ENCODE measurements at places on chromosomes 13 and 19.

DNA sequence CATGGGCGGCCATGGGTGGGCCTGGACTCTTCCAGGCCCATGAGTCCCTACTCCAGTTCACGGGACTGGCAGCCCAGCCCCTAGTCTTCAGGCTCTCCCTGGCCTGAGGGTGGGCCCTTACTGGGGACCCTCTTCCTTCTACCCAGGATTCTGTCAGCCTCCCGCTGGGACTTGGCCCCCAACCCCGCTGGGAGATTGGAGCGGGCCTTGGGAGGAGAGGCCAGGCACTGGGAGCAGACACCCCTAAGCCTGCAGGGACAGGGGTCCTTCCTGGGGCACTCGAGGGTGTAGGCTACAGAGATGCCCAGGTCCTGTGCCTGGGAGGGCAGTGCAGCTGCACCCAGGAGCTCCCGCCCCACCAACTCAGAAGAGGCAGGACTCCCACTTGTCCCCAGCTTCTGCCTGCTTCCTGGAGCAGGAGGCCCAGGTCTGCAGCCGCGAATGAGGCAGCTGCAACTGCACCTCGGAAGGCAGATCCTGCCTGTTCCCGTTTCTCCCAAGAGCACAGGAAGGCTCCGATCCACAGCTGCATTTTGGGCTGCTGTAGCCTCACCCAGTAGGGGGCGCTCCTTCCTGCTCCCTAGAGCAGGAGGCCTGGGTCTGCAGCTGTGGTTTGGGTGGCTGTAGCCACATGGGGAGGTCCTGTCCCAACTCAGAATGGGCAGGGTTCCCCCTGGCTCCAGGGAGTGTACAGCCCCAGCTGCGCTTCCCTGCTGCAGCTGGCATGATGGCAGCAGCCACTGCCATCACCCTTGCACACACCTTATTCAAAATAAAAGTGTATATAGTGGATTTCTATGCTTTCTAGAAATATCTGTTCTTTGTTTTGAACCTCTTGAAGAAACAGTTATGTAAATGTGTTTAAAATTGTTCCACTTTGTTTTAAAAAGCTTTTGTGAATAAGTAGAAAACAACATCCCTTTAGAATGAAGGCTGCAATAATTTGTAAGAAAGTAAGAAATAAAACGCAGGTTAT, 46.8 kb downstream of the TEX26 start:
- peak; percentile 74 for DNase-seq

DNA sequence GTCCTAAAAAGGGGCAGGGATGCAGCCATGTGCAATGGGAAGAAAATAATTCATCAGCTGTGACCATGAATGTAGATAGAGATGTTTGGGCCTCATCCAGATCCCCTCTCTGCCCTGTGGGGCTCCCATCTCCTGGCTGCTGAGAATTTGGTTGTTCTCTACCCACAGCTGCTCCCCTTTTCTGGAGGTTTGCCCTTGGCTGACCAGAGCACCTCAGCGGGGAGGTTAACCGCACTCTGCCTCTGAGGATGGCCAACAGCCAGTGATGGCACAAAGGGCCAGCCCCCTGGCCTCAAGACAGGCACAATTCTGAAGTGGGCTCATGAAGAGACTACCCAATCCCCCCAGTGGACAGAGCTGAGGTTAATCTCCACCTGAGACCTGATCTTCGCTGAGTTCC, 61.5 kb upstream of the SERP2 start:
- no peak for DNase-seq

GRCh38 chr19:49393881-49394280, 5.8 kb downstream of the KASH5 start:
- no peak for DNase-seq

GRCh38 chr13:39148513-39148961, 110.3 kb downstream of the NHLRC3 start:
- no peak for DNase-seq

GRCh38 chr13:47121092-47121763, 224.4 kb upstream of the HTR2A start:
- no peak for DNase-seq

DNA sequence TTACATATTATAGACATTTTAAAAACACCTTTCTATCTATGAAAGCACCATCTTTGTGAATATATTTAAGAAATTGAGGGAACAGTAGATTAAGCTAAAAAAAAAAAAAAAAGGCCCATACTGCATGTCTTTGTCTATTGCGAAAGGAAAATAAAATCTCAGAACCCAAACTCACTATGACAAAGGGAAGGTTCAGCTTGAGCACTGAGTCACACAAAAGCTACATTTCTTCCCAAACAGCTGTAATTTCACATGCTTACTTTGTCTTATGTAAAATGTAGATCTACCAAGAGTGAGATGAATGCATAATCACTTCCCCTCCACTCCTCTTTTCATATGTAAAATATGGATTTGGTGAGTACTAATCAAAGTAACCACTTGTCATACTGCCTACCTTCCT, 640.1 kb upstream of the KLF12 start:
- DNase-seq: no peak

DNA sequence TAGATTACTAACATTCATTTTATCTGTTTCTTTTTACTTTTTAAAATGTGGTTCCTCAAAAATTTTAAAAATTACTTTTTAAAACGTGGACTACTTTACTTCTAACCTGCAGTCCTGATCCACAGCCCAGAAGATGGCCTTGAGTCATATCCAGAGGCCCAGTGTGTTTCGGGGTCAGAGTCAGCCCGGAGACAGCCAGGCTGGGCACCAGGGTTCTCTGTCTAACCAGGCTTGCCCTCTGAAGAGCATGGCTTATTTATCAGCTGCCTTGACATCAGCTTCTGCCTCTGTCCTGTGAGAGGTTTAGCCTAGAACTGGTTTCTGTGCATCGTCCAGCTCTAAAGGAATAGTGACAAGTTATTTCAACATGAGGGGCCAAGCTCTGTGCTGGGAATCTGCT, 332.0 kb downstream of the FGF9 start:
- DNase-seq: no peak

- DNase-seq: peak; percentile 89
Measured at GRCh38 chr13:35888457-35888883, 242.7 kb downstream of the DCLK1 start.

- DNase-seq: no peak
Measured at GRCh38 chr13:39385154-39385553, 217.8 kb downstream of the LHFPL6 start.

- no peak for DNase-seq
Measured at GRCh38 chr19:8332976-8333766, 9.9 kb downstream of the KANK3 start.

DNA sequence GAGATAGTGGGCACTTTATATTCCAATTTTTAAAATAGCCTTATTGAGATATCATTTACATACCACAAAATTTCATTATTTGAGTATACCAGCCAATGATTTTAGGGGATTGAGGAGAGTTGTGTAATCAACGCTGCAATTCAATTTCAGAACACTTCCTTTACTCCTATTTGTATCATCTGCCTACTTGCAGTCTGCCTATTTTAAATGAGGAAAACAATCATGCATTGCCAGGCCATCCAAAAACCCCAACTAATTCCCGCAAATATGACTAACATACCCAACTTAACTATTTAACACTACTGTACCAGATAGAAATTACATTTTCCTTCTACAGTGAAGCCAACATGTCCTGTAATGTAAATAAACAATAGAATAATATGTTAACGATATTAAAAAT, 26.7 kb downstream of the CAB39L start:
- no peak for DNase-seq

DNA sequence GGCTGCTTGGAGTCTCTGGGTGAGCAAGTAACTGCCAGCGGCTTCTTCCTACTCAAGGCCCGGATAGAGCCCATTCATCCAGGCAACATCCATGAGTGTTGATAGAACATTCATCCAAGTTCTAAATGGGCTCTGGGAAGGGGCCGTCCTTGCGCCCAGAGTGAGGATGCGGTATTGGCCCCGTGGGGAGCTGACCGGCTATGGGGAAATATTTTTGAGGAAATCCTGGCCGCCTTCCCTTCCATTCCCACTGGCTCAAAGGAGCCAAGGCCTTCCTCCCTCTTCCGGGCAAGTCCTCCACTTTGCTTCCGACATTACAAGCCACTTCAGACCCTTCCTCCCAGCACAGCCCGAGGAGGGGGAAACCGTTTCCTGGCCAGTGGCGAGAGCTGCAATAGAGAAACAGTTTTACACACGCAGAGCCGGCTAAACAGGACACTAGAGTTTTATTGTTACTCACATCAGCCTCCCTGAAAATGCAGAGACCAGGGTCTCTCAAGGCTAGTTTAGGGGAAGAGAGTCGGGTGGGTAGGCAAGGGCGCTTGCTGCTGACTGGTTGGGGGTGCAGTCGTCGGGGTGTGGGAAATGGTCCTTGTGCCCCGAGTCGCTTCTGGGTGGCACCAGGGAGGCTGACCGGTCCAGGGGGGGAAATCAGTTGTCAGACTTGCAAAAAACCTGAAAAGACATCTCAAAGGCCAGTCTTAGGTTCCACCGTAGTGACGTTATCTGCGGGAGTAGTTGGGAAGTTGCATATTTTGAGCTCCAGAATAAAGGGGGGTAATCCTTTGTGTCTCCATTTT, 37.5 kb downstream of the C13orf46 start:
- no peak for DNase-seq

- DNase-seq: no peak
Measured at GRCh38 chr13:110605132-110605531, 10.2 kb upstream of the NAXD start.

- DNase-seq: no peak
Measured at GRCh38 chr19:18541992-18542940, 1.1 kb downstream of the FKBP8 start.

DNA sequence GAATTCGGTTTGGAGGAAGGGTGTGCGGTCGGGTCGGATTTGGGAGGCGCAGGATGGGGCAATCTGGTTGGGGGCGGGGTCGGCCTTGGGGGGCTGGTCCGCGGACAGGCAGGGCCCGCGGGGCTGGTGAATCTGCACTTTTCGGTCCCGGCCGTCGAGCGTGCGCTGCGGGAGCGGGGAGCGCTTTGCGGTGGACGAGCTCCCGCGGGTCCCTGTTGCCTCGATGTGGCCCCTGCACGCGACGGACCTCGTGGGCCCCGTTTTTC, 11.9 kb downstream of the PEAK3 start:
- no peak for DNase-seq

GRCh38 chr19:45347570-45348366, 7.2 kb downstream of the KLC3 start:
- DNase-seq: no peak

- no peak for DNase-seq
Measured at GRCh38 chr19:18898081-18898606, 2.2 kb upstream of the CERS1 start.

DNA sequence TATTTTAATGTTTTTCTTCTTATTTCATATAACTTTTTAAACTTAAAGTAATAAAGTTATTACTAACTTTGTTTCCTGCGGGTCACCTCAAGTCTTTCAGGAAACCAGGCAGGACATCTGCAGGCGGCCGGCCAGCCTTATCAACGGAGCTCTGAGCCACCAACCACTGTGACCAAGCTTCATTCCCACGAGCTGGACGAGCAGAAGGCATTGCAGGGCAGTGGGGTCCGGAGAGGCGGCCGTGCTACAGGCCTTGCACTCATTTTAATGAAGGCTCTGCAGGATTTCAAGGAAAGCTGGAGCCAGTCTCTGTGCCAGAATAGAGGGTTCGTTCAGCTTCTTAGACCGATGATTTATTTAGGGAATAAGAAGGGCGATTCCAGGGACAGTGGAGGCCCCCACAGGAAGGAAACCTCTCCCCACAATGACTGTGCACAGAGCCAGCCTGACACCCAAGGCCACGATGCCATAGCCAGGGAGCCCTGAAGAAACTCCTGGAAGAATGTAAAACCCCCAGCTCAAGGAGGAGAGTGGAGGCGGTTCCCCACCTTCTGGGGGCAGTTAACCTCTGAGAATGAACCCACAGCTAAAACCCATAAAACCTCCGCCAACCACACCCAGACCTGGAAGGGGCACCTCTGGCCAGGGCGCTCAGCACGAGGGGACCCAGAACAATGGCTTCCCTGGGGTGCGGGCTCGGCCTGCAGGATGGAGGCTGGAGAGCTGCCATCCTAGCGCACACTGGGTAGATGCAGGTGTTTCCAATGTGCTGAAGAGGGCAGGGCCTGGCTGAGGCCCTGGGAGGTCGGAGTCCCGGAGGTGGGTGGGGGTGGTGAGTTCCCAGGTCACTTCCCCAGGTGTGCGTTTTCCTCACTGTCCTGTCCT, 75.0 kb downstream of the RASA3 start:
- no peak for DNase-seq

DNA sequence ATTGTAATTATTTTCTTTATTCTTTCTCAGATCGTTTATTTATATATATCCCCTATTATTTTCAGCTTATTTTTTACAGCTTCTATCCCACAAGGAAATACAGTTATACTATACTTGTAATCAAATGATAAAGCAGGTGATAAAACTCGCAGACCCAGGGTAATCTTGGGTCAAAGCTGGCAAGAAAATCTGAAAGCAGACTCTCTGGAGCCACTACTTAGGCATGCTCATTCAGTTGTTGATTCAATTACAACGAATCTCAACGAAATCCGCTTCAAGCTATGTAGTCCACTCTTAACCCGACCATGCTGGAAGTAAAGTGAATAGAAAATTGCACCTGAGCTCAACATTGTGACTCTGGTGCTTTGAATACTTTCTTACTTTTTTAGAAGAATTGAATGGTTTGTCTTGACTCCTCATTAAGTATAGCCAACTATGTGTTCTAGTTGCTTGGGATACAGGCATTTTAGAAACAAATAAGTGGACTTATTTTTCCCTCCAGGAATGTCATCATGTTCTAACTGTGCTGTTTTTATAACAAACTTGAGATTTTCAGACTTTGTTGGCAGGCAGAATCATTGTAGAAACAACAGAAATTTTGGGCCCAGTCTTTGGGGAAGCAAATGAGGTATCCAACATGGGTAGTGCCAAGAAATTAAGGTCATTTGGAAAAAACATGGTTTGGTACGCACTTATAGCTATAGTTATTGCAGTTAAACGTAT, 21.4 kb downstream of the ESD start:
- DNase-seq: no peak

- DNase-seq: no peak
Measured at GRCh38 chr13:82934000-82934399, 948.3 kb downstream of the SLITRK1 start.

DNA sequence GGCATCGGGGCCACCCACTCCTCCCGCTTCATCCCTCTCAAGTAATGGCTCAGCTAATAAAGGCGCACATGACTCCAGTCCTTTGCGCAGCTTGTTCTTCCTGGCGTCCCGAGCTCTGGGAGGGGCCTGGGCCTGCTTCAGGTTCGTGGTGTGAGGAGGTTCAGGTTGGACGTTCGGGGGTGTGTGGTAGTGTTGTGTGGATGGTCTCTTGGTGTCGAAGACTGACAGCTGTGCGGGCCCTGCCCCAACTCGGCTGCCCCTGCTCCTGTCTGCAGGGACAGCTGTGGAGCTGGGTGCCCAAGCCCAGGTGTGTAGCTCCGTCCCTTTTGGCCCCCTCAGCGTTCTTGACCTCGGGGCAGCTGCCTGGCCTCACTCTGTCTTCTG, 2.2 kb downstream of the RPS15 start:
- no peak for DNase-seq

- peak; percentile 85 for DNase-seq
Measured at GRCh38 chr19:33374236-33374714, 766 bp downstream of the CEBPG start.

GRCh38 chr19:1387684-1388636, 4.3 kb downstream of the NDUFS7 start:
- DNase-seq: no peak
